ENCODE measurements at places on chromosomes 3 and 15. TPM values are rescaled to one million over a fixed set of nuclear protein-coding genes. Genes with fewer than 3 reads are reported as not detected.

DNA sequence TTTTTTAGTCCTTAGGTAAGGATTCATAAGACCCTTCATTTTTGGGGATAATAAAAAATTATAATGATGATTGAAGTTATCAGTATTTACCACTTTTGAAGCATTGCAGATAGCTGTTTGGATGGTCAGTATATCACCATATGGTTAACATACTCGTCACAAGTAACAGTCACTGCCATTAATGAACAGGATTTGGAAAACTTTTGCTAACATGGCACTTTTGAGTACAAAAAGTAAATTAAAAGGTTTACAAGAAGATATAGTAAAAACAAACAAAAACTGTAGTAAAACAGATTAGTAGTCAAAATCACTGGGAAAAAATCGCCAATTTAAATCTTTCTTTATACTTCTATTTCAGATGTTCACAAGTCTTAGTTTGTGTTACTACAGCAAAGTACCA is 37.8 kb upstream of the ST3GAL6 start:
- DNase-seq = no peak

DNA sequence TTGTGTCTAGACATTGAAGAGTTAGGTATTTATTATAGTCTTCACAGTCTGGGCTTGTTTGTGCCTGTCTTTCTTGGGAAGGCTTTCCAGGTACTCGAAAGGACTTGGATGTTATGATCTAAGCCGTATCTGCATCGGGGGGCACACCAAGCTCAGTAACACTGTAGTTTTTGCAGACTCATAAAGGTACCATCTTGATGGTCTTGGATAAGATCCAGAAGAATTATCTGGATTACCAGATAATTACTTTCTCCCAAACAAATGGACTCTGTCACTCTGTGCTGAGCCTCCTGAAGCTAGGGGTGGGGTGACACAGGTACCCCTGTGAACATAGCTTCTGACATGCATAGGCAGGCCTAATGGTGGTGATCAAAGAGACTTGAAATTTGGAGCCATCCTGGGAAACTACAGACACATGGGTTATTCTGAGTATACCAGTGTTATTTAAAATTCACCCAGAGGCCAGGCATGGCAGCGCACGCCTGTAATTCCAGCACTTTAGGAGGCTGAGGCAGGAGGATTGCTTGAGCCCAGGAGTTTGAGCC is 238.6 kb upstream of the TPM1 start:
- no peak for DNase-seq

DNA sequence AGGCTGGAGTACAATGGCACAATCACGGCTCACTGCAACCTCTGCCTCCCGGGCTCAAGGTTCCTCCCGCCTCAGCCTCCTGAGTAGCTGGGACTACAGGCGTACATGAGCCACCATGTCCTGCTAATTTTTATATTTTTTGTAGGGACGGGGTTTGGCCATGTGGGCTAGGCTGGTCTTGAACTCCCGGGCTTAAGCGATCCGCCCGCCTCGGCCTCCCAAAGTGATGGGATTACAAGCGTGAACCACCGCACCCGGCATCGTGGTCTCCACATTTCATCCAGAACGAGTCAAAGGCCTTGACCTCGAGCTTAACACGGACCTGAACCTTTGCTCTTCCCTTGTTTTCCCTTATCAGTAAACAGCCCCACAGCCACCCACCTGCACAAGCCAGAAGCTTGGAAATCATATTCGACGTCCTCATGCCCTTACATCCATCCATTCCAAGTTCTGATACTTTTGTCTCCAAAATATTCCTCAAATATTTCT is 1.4 kb upstream of the PTPN23 start:
- DNase-seq = no peak

ACAD11 gene
- 11.0 TPM for polyA plus RNA-seq

GRCh38 chr15:61780278-61780980 is 279.8 kb downstream of the VPS13C start:
- no peak for DNase-seq

GOLGA6L9 gene
- polyA plus RNA-seq = 2.7 TPM

DNA sequence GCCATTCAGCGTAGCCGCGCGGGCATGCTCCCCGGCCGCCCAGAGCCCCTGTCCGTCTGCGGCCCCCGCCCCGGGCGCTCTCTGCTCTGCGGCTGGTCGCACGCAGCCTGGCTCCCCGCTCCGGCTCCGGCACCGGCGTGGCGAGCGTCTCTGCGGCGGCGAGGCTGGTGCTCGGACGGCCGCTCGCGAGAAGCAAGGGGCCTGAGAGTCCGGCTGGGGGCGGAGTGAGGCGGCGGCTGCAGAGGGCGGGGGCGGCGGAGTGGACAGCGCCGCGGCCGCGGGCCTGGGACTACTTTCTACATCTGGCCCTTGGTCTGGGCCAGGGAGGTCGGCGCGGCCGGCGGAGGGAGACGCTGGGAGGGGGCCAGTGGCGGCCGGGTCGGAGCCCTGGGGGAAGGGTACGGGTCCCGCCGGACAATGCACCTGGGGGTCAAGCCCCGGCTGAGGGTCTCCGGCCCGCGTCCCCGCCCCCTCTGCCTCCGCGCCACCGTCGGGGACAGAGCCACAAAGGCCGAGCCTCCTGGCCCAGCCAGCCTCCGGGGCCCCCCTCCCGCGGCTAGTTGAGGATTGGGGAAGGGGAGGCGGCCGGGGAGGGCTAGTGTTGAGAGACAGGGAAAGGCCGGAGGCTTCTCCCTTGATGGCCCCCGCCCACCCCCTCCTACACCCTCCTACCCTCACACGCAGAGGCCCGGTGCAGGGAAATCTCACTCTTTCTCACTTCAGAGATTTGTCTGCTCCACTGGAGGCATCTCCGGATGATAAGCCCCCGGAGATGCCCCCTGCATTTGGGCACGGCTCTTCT is at the start of gene PRTG:
PRTG (minus strand) TSS at position 226 of the 802 bp plus-strand sequence; CDS start at position 5, 221 bp downstream.
- DNase-seq = peak; percentile 95

- no peak for DNase-seq
These were observed 13.3 kb downstream of the ZNF280D start for GRCh38 chr15:56719774-56720555.

DNA sequence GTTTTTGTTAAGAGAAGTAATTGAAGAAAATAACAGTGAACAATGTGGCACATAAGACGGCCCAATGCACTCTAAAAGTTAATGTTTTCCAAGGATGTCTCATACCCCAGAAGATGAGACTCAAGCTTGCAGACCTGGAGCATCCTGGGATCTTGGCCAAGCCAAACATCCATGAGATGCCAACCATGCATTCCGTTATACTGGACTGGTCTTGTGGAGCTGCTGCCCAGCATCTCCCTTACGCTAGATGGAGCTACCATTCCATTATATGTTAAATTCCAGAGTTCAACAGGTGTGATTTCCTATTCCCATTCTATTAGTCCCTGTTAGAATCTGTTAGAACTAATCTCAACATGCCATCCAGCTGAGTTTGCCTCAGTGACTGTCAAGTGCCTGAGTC is 181.8 kb downstream of the PDCD6IP start:
- DNase-seq = peak; percentile 22

All from muscle of leg (tissue), 16 donors.